CD8-positive, alpha-beta memory T cell (primary cell): ENCODE measurements at places on chromosomes 2 and 18. TPM values are rescaled to one million over a fixed set of nuclear protein-coding genes. Genes with fewer than 3 reads are reported as not detected.

DSG1 gene
- total RNA-seq: not detected

OR6B2 gene
- not detected for total RNA-seq

GRCh38 chr2:219180961-219181360, 2.9 kb downstream of the RETREG2 start:
- no peaks in the 10 kb centered on the region for H3K27me3 ChIP-seq
- H3K4me1 ChIP-seq: peaks cover 35% of the 10 kb centered on the region
- DNase-seq: no peak
- H3K4me3 ChIP-seq: no peak overlapping the region
- no peak overlapping the region for H3K27ac ChIP-seq

DNA sequence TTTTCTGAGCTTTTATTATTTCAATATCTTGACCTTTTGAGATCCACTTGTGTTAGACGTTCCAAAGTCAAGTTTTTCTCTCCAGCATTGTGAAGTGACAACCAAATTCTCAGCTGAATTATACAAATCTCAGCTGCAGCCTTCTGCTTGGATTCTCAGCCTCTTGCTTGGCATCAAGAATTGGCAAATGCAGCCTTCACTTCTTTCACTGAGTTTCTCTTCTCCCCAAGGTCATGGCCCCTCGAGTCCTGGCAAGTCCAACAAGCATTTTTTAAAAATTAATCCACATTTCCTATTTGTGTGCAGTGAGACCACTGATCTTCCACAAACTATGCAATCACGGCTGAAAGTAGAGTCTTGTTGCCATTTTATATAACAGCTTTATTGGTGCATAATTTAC, 23.4 kb upstream of the SMIM21 start:
- DNase-seq: no peak
- H3K36me3 ChIP-seq: no peaks in the 10 kb centered on the region
- no peaks in the 10 kb centered on the region for H3K4me1 ChIP-seq
- no peak overlapping the region for H3K4me3 ChIP-seq
- H3K27me3 ChIP-seq: peaks cover 5% of the 10 kb centered on the region

- H3K27ac ChIP-seq: no peak overlapping the region
- H3K4me3 ChIP-seq: no peak overlapping the region
- DNase-seq: no peak
- no peaks in the 10 kb centered on the region for H3K27me3 ChIP-seq
- no peaks in the 10 kb centered on the region for H3K4me1 ChIP-seq
Observed at GRCh38 chr2:240722796-240723735, 31.4 kb downstream of the AQP12A start.
